Dermis lymphatic vessel endothelial cell (primary cell): ENCODE measurements at places on chromosomes 11 and 22. TPM values are rescaled to one million over a fixed set of nuclear protein-coding genes. Genes with fewer than 3 reads are reported as not detected.

FGF3 gene
- total RNA-seq: not detected in 2 replicates

MTFP1 gene
- 16.6 and 17.4 TPM in 2 replicates for total RNA-seq

C11orf42 gene
- not detected in 2 replicates for total RNA-seq

BDNF gene
- under 0.01 and 0.33 TPM in 2 replicates for total RNA-seq

LYVE1 gene
- total RNA-seq: 208 and 386 TPM in 2 replicates

OR51I1 gene
- not detected in 2 replicates for total RNA-seq

PIWIL4 gene
- total RNA-seq: 0.69 and 2.5 TPM in 2 replicates

SPDYC gene
- total RNA-seq: not detected in 2 replicates

OR52I1 gene
- total RNA-seq: not detected in 2 replicates

ADAMTS8 gene
- not detected in 2 replicates for total RNA-seq

UBQLNL gene
- not detected in 2 replicates for total RNA-seq

SGSM1 gene
- total RNA-seq: 5.9 and 11.5 TPM in 2 replicates

C11orf87 gene
- total RNA-seq: not detected in 2 replicates

HMOX1 gene
- 14.0 and 40.1 TPM in 2 replicates for total RNA-seq

CELSR1 gene
- total RNA-seq: 20.2 and 24.1 TPM in 2 replicates

SHISA8 gene
- not detected in 2 replicates for total RNA-seq

RCOR2 gene
- under 0.01 and 0.26 TPM in 2 replicates for total RNA-seq

SOX10 gene
- total RNA-seq: under 0.01 TPM in 1 of 2 replicates, not detected in the other

PANX3 gene
- not detected in 2 replicates for total RNA-seq

UBQLN3 gene
- total RNA-seq: 0.09 TPM in 1 of 2 replicates, not detected in the other

LMO2 gene
- total RNA-seq: 75.4 and 87.8 TPM in 2 replicates

SEZ6L gene
- not detected in 2 replicates for total RNA-seq

RANGAP1 gene
- total RNA-seq: 38.7 and 52.8 TPM in 2 replicates

CTSF gene
- total RNA-seq: 39.6 and 44.7 TPM in 2 replicates

GAB4 gene
- total RNA-seq: not detected in 2 replicates

INPP5J gene
- 0.09 and 0.11 TPM in 2 replicates for total RNA-seq

MUC2 gene
- total RNA-seq: not detected in 2 replicates

ABCG4 gene
- under 0.01 TPM in 2 replicates for total RNA-seq

CDHR5 gene
- not detected in 2 replicates for total RNA-seq

GVQW3 gene
- total RNA-seq: 0.43 and 0.60 TPM in 2 replicates

DLG2 gene
- total RNA-seq: 0.11 and 0.52 TPM in 2 replicates

OR52A1 gene
- total RNA-seq: not detected in 2 replicates

DTX4 gene
- 12.5 and 27.1 TPM in 2 replicates for total RNA-seq

SPON1 gene
- total RNA-seq: 0.17 and 1.2 TPM in 2 replicates

NXPE2 gene
- total RNA-seq: not detected in 2 replicates

OR8A1 gene
- not detected in 2 replicates for total RNA-seq
